ENCODE measurements at places on chromosomes 12 and 14. TPM values are rescaled to one million over a fixed set of nuclear protein-coding genes. Genes with fewer than 3 reads are reported as not detected.

The CLEC4C gene
- total RNA-seq: not detected

The LBHD2 gene
- not detected for total RNA-seq

The C1S gene
- 232 TPM for total RNA-seq

DNA sequence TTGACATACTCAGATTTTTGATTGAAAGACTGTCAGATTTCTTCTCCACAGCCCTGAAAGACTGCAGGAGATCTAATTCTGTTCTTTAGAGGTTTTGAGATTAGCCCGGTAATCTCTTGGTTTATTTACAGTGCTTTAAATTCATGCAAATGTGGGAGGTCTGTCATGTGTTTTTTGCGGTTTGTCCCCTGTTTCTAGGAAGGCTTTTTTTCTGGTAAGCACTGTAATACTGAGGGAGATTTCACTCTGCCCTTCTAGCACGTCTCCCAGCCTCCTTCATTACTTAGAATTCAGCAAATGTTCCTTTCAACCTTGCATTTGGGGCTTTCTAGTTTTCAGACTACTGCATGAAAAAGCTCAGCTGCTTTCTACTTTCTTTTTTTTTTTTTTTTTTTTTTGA lies 31.1 kb downstream of the GPHN start:
- DNase-seq: no peak

GRCh38 chr12:29148911-29149690 lies at the start of gene FAR2:
FAR2 (plus strand) TSS chr12:29149278; CDS start chr12:29270450, 121,172 bp downstream.
- DNase-seq: peak; percentile 81

DNA sequence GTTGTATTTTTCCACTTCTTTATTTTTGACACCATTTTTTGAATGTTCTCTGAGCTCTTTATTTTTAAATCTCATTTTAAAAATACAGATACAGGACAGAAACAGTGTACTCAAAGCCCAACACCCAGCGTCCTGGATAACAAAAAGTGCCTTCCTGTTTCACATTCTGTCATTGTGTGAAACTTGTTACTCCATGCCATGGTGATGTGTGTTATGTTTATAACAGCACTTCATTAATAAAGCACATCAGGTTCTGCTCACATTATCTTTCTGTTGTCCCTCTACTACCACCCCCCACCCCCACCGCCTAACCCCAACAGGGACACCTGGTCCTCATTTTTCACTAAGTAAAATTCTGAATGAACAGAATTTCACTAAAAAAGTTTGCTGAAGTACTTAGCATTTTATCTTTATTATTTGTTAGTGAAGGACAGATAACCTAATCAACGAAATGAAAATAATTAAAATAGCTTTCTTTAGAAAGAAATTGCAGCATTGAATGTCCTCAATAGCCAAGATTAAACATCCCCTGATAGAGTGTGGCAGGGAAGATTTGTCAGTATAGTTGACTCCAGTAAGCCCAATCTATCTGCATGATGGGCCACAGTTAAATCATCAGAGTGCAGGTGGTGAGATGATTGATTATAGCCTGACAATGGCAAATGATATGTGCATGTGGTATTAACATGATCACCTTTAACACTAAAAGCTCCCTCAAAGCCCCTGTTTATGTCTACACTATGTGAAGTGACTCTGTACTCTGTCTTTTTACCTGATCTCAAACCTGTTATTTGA lies 153.9 kb downstream of the ACSS3 start:
- no peak for DNase-seq

GRCh38 chr14:30339311-30339901 lies 219.6 kb upstream of the G2E3 start:
- no peak for DNase-seq

- DNase-seq: peak; percentile 48
Observed at GRCh38 chr14:93982230-93983007, 6.0 kb upstream of the ASB2 start.

GRCh38 chr14:69328765-69329164 lies 68.8 kb downstream of the GALNT16 start:
- no peak for DNase-seq
